ENCODE measurements at places on chromosomes 13 and 19.
A peak's percentile ranks its signal among the peaks of the same experiment; 100 is the strongest.

DNA sequence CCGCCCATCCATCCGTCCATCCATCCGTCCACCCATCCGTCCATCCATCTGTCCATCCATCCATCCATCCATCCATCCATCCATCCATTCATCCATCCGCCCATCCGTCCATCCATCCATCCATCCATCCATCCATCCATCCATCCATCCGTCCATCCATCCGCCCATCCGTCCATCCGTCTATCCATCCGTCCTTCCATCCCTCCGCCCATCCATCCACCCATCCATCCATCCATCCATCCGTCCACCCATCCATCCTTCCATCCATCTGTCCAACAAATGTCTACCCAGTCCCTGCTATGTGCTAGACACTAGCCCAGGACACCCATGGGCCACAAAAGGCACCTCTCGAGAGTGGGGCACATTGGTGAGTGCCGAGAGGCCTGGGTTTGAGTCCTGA lies 15.7 kb downstream of the LRRC4B start:
- no peak for DNase-seq

DNA sequence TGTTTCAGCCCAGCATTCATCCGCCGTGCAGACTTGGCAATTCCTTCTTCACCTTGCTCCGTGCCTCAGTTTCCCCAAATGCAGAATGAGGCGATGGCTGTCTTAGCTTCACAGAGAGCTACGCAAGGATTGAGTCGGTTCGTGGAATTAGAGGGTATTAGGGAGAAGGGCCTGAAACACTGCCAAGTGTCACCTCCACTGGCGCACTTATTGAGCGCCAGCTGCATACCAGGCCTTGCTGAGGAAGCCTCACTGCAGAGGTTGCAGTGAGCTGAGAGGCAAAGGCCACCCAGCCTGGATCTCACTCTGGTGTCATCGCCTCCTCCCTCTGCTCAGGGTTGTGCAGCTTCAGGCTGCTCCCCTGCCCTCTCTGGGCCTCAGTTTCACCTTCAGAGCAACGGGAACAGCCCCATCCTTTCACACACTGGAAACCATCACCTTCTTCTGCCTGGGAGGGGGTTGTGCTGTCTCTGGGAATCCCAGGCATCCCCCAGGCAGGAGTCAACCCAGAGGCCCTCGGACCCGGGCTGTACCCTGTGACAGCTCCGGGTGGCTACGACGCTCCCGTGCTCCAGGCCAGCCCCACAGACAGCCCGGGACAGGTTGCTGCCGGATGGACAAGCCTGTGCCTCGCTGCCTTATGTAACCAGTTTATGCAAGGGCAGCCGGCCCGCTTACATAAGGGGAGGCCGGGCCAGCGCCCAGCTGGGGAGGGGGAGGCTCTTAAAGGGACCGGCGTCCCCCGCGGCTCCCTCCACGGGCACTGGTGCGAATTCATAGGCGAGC lies 31.9 kb downstream of the NFIC start:
- DNase-seq, result no peak

DNA sequence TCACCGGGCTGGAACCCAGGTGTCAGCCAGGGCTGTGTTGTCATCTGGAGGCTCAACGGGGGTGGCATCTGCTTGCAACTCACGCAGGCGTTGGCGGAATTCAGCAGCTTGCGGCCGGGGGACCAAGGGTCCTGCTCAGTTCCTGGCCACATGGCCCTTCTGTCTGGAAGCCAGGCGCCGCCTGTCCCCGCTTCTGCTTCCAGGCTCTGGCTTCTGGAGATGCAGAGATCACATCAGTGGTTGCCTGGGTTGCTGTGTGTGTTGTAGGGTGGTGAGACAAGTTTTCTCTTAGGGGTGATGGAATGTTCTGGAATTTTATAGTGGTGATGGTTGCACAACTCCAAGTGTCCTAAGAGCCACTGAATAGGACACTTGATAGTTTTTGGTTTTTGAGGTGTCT lies 5.0 kb downstream of the ADAT3 start:
- peak; percentile 18 for DNase-seq

DNA sequence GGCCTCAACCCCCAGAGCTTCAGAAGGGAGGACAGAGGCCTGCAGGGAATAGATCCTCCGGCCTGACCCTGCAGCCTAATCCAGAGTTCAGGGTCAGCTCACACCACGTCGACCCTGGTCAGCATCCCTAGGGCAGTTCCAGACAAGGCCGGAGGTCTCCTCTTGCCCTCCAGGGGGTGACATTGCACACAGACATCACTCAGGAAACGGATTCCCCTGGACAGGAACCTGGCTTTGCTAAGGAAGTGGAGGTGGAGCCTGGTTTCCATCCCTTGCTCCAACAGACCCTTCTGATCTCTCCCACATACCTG lies 969 bp upstream of the CEACAM5 start:
- no peak for DNase-seq

- no peak for DNase-seq
These were observed 16.1 kb downstream of the CKM start for GRCh38 chr19:45306518-45307027.

GRCh38 chr13:29196409-29197074 lies 376.4 kb downstream of the MTUS2 start:
- DNase-seq, result no peak

GRCh38 chr13:95784161-95784899 lies 107.4 kb downstream of the DNAJC3 start:
- peak; percentile 85 for DNase-seq

DNA sequence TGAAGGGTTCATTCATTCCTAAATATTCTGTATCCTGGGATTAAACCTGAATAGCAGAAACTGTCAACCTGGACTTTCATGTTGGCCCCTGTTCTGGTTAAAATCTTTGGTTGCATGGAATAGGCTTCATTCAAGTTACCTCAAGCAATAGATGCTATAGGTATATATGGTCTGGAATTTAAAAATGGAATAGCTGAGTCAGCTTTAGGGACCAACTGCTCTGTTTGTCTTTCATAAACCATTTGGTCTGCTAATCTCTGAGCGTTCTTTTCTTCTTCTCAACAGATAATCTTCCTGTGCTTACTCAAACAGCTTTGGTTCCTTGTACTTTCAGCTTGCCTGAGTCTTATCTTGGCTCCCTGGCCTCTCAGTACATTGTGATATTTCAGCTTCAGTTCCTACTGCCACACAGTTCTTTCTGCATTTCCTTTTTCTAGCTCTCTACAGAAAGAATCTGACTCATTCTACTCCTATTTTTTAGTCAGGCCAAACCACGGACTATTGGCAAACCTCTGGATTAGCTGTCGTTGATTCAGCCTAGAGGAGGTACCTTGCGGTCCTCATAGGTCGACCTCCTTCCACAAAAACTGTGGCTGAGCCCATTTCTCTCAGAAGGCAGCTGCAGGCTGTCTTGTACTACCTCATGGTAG lies 35.9 kb upstream of the MAB21L1 start:
- DNase-seq, result peak; percentile 75

- no peak for DNase-seq
These were observed 142.1 kb downstream of the KDM4B start for GRCh38 chr19:5111051-5111450.

GRCh38 chr13:49459580-49459979 lies 15.5 kb downstream of the SETDB2 start:
- no peak for DNase-seq

DNA sequence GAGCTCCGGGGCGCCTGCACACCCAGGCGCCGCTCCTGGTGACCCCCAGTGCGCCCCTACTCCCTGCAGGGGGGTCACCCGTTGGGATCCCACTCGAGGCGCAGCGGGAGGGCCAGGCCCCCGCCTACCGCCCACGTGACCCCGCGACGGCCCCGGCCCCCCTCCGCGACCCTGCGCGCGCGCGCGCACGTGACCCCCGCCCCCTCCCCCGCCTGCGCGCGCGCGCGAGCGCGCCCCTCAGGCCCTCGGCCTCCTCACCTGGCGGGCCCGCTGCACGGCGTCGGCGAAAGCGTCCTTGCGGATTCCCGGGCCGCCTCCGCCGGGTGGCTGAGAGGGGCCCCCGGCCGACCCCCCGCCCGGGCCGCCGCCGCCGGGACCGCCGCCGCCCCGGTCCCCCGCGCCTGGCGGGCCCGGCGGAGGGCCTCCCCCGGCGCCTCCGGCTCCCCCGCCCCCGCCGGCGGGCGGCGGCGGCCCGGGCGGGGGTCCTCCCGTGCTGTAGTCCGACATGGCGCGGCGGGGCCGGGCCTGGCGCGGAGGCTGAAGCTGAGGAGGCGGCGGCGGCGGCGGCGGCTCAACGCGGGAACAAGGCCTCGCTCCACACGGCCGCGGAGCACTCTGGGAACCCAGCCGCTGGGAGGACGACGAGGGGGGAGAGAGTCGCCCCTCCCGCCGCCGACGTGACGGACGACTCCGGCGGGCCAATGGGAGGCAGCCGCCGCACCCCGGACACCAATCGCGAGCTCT lies at the start of gene KHSRP:
Gene KHSRP, minus strand, starts transcription at position 617 of the 744 bp plus-strand sequence. Its CDS starts 110 bp downstream, at position 507.
- DNase-seq, result peak; percentile 13

DNA sequence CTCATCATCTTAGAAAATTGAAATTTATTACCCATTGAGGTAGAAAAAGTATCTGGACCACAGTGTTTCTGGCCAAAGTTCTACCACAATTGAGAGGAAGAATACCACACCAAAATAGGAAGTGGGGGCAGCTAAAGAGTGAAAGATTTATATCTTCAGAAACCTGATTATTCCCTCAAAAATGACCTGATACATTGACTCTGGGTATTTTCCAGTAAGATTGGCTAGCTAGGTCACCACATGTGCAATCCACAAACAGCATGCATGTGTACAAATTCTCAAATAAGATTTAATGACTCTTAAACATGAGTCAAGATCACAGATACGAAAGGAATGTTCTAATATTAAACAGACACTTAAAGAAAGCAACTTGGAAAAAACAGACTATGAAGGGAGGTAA lies 1516.2 kb upstream of the PCDH20 start:
- DNase-seq, result peak; percentile 18

GRCh38 chr13:98345107-98345935 lies 168.3 kb upstream of the RNF113B start:
- DNase-seq, result no peak

DNA sequence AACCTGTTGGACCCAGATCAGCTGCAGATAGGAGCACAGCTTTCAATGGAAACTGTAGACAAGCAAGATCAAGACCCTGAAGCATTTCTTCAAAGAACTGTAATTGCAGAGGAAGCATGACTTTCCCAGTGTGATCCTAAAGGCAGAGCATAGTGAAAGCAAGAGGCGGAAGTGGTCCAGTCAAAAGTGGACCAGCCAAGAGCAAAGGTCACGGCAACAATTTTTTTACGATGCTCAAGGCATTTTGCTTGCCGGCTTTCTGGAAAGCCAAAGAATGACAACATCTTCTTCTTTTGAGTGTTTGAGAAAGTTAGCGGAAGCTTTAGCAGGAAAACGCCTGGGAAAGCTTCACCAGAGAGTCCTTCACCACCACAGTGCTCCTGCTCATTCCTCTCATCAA lies 111.6 kb downstream of the RNF17 start:
- DNase-seq, result no peak

GRCh38 chr19:55365245-55365644 lies 2.2 kb upstream of the GARIN5B start:
- DNase-seq, result no peak

GRCh38 chr19:9323557-9323918 lies 441 bp upstream of the ZNF559 start:
- DNase-seq, result peak; percentile 85

GRCh38 chr19:45200568-45200967 lies 22.0 kb downstream of the BLOC1S3 start:
- DNase-seq, result peak; percentile 49

DNA sequence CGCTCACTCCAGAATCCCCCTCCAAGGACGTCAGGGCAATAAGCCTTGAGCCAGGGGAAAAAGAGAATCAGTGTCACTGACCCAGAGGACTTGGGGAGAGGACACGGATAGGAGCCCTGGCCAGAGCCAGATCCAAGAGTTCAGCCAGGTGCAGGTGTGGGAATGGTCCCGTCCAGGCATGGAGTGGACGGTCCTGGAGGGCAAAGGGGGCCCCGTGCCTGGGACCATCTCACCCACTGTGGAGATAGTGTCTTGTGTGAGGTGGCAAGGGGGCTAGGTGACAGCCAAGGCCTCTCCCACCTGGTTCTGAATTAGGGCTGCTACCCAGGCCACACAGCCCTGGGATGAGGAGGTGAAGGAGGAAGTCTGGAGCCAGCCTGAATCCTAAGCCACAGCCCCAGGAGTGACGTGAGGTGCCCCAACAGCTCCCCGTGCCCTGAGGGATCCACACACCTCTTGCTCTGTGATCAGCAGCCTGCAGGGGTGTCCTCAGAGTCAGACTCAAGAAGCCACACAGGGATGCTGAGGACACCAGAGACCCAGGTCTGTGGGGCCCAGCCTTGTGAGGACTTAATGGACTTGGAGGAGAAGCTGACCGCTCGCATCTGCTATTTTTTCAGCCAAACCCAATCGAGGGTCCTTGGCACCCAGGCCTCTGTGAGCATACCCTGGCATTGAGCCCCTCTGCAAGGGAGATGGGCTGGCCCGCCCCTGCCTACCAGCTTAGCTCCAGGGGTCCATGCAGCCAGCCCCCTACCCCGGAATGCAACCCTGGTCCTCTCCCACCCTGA lies 16.4 kb upstream of the ZNF14 start:
- DNase-seq, result no peak

- no peak for DNase-seq
These were observed 6.4 kb upstream of the SLC46A3 start for GRCh38 chr13:28725046-28725610.

DNA sequence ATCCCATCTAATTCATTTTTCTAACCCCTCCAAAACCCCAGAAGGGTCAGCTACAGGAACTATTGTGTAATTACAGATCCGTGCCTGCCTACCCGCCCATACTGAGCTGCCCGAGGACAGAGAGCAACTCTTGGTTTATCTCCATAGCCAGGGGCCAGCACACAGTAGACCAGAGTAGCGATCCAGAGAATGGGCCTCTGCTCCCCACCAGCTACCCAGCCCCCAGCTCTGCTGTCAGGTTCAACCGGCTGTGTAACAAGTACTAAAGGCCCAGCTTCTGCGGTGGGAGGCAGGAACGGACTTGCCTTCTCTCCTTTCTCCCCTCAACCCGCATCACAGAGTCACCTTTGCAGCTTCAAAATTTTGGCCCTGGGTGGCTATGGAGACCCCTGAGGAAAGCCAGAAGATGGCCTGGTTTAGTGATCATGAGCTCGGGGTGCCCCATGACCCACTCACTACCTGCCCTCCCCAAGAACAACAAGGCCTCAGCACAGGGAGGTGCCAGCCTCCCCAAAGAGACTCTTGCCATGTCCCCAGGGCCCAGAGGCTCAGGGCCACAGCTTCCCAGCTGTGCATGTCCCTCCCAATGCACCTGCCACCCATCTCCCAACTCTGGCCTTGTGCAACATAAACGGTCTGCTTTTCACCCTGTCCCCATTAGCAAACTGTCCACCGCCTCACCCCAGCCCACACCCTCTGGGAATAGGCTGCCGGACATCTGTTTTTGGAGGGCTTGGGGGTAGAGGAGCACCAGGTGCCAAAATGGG lies 5.7 kb downstream of the CALM3 start:
- DNase-seq, result no peak
